ENCODE measurements at places on chromosomes 7 and 10.

DNA sequence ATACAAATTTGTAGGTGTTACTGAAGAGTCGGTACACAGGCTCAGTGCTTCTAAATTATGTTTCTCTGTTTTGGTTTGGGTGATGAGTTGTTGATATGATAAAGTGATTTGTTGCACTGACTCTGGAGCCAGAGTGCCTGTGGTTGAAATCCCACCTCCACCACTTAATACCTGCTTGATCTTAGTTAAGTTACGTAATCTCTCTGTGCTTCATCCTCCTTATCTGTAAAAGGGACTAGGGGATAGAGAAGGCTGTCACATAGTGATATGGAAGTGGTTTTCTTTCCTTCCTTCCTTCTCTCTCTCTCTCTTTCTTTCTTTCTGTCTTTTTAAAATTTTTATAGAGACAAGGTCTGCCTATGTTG lies 664 bp upstream of the HPS6 start:
- DNase-seq = no peak

DNA sequence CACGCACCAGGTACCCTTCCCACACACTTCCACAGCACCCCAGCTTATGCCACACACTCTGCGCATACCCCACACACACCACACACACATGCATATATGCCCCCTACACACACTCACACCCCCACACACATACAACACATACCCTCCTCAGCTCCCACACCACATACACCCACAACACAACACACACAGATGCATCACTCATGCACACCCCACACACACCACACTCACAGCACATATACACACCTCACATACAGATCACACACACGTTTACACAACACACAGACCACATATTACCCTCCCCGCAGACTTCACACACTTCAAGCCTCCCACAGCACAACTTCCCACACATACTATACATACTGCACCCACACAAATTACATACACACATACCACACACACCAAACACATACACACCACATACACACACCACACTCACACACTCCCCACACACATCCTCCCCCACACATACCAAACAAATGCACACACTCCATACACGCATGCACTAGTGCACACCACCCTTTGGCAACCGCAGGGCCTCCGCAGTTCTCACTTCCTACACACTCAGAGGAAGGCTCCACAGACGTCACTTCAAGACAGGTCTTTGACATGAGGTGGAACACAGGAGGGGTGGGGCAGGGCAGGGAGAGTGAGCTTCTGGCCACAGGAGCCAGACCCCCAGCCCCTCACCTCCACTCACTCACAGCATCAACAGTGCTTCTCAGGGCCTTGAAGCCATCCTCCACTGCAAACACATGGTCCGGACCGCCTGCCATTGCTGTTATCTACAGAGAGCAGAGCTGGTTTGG lies 18.5 kb upstream of the ANTXRL start:
- no peak for DNase-seq

DNA sequence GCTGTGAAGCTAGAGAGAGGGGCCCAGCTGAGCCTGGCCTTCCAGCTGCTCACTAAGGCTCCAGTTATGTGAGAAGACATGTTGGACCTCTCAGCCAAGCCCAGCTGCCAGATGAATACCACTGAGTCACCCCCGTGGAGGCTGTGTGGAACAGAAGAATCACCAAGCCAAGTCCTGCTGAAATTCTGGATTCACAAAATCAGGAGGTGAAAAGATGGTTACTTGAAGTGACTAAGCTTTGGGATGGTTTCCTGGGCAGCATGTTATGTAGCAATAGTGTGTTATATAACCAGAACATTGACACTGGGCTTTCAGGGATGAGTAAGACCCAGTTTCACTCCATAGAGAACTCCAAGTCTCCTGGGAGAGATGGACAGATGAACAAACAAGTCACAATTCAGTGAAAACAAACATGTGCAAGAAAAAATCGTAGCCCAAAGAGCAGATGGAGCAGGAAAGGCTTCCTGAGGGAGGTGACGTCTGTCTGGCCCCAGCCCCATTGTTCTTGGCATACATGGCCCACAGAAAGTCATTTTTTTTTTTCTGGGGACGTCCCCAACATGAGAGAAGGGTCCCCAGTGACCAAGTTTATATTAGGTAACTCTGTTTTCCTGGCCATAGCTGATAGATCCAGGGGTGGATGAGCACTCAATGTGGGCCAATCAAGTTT lies 64.1 kb upstream of the PDZD8 start:
- no peak for DNase-seq

- no peak for DNase-seq
Measured at GRCh38 chr10:86359111-86359510, 7.5 kb downstream of the GRID1 start.

DNA sequence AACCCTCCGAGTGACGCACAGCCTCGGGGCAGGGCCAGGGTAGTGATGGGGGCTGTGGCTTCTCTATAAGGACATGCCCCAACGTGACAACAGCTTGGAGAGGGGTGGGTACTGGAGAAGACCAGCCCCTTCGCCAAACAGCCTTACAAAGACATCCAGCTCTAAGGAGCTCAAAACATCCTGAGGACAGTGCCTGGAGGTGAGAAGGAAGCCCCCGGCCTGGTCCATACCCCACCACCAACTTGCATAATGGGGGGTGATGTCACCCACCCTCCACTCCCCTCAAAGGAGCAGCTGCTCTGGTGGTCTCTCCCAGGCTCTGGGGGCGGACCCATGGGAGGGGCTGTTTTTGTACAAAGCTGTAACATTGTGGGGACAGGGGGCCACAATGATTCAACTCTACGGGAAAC lies 15.1 kb downstream of the PRSS2 start:
- DNase-seq = no peak

GRCh38 chr10:13717936-13718772 lies 131.4 kb downstream of the PRPF18 start:
- peak; percentile 63 for DNase-seq

DNA sequence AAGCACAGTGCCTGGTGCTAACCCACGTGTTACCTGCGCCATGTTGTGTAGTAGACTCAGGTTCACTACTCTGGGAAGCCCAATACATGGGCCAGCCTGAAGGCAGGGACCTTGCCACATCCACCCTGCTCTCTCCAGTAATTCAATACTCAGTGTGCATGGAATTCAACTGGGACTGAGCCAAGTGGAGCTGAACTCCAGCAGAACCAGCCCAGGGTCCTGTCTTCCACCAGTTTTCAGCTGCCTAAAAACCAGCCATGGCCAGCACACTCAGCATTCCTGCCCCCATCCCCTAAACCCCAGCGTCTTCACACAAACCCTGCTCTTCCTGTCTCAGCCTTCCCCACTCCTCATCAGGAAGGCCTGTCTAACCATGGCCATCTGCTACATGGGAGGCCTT lies 15.4 kb downstream of the FGF8 start:
- no peak for DNase-seq

DNA sequence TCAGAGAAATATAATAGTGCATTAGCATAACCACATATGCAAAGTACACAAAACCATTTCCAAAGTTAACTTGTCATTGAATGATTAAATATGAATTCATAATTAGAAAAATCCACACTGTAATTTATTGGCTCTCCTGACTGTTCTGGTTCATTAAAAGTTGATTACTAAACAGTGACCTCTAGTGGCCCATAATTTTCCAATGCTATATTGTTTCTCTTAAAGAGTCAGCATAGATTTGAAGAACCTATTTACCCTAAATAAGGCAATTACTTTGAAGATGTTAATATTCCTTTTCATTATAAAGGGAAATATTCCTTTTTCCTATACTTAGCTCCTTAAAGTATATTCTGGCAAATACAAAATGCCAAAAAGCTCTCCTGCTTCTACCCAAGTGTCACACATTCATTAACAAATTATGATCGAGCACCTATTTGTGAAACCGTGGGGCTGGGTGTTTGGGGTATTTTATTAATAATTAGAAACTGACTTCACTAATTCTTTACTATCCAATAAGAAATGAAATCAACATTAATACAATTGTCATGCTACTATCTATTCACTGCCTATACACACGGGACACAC lies 86.2 kb downstream of the HIBADH start:
- peak; percentile 73 for DNase-seq

DNA sequence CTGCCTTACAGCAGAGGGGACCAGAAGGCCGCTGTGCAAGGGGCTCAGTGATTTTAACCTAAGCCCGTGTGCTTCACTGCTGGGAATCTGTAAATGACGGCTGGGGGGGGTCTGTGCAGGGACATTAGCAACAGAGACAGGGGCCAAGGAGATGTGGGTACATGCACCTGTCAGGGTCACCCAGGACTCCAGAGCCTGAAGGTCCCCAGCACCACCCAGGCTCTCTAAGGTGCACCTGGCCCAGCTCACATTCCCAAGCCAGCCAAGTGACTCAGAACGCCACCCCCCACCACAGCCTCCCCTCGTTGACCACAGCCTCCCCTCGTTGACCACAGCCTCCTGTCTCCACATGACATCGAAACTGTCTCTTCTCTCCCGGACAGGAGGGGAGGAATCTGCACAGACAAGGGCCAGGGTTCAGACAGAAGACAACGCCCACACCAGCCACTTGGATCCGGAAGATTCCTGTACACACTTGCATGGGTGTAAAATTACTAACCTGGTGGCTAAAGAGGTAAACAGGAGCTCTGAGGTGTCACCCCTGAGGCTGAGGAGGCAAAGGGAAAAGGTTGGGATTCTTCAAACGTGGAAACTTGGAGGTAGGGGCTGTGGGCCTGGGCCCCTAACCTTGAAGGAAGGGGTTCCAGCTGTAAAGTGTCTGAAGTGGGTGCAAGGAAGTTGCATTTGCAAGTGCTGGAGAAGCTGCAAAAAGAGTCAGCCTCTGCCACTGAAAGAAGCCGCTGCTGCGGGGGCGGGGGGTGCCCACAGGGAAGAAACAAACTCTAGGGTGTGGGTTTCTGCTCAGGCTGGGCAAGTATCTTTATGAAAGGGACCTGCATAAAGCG lies 27.0 kb downstream of the CALML3 start:
- DNase-seq = no peak

GRCh38 chr7:3238525-3239210 lies 62.4 kb upstream of the SDK1 start:
- no peak for DNase-seq

GRCh38 chr7:75948179-75948578 lies 33.2 kb downstream of the POR start:
- no peak for DNase-seq

GRCh38 chr10:3877211-3878000 lies 92.4 kb upstream of the KLF6 start:
- DNase-seq = no peak

GRCh38 chr7:28018446-28018845 lies 162.1 kb downstream of the JAZF1 start:
- no peak for DNase-seq

DNA sequence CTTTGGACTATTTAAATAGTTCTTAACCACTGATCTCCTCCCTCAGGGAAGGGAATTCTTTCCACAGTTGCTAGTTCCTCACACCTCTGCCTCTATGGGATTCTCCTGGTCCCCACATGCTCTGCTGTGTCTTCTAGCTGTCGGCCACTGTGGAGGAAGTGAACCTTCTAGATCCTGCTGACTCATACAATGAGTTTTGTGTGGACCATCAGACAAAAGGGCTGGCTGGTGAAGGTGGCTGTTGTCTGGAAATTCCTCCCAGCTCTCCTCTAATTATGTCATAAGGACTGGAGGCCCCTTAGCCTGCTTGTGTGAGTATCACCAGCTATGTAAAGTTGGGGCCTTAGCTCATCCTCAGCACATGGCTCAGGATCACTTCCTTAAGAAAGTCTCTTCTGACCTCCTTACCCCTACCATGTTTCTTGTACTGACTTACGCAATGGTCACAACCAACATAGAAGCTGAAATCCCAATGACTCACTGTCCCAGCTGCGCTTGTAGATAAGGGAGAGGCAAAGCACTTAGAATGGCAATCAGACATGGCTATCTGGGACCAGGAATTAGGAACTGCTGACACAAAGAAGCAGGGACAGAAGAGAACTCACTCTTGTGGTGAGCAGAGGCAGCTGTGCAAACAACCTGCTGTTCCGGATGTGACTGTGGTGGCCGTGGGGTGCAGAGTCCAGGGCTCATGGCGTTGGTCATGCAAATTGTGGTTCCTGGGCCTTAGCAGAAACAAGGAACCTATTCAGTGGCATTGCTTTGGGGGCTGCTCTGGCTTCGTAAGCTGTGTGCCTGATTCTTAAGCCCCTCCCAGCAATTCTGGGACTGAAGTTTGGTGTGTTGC lies 2.5 kb upstream of the MACC1 start:
- DNase-seq = peak; percentile 83

DNA sequence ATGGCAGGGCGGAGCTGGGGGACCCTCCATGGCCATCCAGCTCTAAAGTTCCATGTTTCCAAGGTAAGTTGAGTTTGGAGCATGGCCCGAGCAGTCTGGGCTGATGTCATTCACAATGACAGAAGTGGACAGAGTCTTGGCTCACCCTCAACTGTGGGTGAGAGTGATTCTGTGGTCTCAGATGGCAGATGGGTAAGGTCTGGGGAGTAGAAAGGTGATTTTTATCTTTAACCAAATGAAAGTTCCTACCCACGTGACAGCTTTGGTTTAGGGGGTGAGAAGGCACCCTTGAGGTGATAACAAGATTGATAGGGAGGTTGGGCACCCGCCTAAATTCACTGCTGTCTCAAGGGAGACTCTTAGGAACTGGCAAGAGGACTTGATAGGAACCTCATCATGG lies 57.6 kb upstream of the PDZD8 start:
- no peak for DNase-seq

DNA sequence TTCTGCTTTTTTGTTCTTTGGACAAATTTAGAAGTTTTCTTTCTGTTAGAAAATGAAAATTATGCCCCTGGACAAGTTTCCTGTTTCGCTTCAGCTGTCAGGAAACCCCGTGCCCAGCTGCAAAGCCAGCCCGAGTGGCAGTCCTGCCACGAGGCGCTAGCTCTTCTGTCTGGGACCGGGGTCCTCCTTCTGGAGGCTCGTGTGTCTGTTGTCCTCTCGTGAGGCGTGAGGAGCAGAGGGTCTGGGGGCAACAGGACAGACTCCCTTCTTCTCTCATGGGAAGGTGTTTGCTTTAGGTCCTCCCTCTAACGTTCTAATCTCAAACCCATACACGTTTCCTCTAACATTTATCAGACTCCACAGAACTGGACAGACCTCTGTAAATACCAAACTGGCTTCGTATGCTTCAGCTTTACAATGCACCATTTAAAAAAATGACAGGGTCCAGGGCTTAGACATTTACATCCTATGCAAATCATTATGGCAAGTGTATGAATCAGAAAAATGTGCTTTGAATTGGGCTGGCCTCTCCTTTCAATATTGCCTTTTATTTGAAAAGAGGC lies 184.5 kb upstream of the SHH start:
- DNase-seq = no peak

All from Kasumi-1 (cell line).